ENCODE measurements at places on chromosomes 6 and 20.

- DNase-seq, result peak; percentile 26
Observed at GRCh38 chr20:35370751-35371150, 41.0 kb downstream of the UQCC1 start.

GRCh38 chr6:167988154-167988495 is 9.3 kb upstream of the KIF25 start:
- DNase-seq, result no peak

- peak; percentile 29 for DNase-seq
Observed at GRCh38 chr20:51258582-51259165, 235.8 kb upstream of the KCNG1 start.

DNA sequence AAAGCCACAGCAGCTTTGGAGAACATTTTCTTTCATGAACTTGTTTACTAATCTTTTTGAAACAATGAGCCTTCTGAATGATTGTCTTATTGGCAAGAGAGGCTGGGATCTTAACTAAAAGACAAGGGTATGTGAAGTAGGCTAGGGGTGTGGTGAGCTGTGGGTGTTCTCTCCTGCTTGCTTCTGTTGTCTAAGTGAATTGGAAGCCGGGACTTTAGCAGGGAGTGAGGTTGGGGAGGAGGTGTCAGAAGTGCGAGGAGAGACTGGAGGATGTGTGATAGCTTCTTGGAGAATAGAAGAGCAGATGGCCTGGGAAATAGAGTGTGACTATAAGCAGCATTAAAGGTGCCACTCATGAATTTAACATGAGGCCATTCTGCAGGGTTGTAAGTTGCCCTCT is 562.8 kb downstream of the UTRN start:
- no peak for DNase-seq

DNA sequence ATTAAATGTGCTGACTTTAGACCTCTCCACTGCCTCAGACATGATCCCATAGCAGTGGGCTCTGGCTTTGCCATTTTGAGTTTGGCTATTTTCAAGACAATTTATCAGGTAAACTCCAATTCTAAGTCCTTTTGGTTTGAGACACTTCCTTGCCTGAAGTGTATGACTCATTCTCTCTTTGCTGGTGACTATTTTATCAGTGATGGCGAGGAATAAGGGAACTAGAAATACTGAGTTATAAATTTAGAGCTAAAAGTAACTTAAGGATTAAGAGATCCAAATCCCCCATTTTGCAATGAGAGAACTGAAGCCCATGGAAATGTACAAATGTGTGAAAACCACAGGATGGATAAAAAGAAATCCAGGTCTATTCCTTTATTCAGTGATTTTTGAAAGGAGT is 30.9 kb upstream of the CD83 start:
- DNase-seq, result peak; percentile 29

DNA sequence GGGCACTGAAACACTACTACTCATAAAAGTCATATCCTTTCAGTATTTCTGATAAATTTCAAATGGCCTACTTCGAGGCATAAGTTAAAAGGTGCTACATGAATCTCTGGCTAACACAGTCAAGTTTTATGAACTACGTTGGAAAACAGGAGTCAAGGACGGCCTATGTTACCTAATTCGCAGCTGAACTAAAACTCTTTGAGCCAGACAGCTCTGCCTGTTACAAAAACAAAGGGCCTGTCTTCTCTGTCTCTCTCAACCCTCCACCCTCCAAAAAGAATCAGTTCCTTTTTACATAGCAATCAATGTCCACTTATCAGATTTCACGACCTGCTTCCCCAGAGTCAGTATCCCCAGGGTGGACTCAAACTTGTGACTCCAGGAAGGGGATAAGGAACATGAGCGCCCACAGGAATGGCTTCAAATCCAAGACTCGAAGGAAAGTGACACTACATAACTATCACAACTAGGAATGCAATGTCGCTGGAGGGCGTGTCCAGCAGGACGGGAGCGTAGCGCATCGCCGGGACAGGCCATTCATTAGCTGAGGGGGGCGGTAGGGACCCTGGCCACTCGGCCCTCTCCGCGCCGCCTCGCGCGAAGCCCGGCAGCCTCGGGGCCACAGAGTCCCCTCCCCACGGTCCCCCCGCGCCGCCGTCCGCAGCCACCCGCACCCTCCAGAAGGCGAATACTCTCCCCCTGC is 591 bp downstream of the IBTK start:
- DNase-seq, result peak; percentile 73

- DNase-seq, result no peak
Observed at GRCh38 chr6:39818695-39819094, 26.5 kb downstream of the DAAM2 start.

DNA sequence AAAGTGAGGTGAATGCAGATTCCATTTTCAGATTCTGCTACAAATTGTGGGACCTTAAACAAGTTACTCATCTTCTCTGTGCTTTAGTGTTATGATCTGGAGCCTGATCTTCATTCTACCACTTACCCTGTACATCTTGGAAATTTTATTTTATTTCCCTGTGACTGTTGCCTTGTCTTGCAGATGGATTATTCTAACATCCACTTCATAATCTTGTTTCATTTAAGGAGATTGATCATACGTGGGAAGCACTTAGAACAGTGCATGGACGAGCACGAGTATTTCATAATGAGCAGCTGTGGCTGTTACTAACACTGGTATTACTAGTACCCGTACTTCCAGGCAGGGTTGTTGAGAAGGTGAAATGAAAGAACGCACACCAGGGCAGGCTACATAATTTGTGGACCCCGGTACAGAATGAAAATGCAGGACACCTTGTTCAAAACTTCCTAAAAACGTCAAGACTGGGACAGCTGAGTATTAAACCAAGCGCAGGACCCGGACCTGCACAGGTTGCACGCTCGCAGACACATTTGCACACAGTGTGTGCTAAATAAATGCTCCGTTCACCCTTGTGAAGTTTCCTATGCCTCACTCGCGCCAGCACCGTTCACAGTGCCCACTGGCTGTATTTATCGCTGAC is 535 bp upstream of the CCDC170 start:
- DNase-seq, result no peak

DNA sequence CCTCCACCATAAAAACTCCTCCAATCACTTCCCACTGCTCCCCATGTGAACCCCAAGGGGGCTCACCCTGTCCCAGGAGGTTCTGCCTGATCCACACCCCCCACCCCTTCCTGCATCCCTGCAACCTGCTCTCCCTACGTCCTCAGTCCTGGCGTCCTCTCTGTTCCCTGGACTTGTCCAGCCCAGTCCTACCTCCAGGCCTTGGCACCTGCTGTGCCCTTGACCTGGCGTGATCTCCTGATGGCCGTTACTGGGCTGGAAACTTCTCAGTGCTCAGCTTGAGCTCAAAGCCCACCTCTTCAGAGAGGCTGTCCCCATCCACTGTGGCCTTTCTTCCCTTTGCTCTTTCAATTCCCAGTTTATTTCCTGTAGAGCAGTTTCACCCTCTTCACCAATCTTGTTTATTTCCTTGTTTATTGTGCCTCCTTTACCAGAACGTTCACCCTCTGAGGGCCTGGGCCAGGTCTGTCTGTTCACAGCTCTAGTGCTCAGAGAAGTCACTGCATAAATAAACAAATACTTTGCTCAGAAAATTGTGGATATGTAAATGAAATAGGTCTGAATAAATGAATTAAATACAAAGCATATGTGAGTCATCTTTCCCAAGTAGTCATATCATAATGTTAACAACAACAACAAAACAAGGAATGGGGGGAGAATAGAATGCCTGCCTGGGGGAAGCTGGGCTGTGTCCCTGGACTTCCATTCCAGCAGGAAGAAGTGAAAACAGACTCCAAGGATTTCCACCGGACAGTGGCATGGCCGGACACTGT is 175.7 kb upstream of the SULF2 start:
- DNase-seq, result no peak

- DNase-seq, result peak; percentile 70
Observed at GRCh38 chr6:14129575-14129974, 12.0 kb downstream of the CD83 start.
